ENCODE measurements at places on chromosomes 1 and 21.

- no peak for DNase-seq
These were observed 132.7 kb upstream of the IPO9 start for GRCh38 chr1:201696217-201696761.

- no peak for DNase-seq
These were observed 15.9 kb upstream of the PADI1 start for GRCh38 chr1:17188889-17189631.

DNA sequence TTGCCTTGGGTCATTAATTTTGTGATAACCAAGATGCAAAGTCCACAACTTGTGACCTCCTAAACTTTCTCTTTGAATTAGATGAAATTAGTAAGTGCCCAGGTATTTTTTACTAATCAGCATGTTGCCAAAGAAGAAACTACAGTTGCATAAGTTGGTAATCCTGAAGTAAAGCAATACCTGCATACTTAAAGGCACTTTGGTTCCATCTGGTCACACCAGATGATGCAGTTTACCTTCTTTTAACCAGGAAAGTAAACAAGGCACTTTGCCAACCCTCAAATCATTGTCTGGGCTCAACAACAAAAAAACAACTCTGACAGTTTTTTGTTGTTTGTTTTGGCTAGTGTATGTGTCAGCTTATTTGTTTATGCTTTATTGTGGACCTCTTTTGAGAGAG lies 55.5 kb upstream of the DYNLT5 start:
- peak; percentile 50 for DNase-seq

DNA sequence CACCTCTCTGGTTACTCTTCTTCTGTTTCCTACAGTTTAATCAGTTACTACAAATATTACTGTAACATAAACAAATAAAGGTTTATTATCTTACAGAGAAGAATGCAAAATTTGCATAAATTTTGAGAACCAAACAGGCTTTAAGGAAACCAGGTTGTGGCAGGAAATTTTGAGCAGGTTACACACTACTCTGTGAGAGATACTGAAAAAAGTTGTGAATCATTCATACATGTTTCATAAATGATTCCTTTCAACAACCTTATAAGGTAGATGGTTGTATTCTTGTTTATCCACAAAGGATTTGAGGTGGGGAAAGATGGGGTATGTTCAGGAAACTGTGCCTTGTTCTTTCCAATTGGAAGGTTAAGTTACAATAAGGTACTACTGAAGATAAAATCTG lies 58.6 kb downstream of the MAST2 start:
- DNase-seq, result no peak

- no peak for DNase-seq
These were observed 18.0 kb downstream of the SLC2A7 start for GRCh38 chr1:9008236-9008635.

- DNase-seq, result peak; percentile 95
These were observed 10.3 kb upstream of the LMNA start for GRCh38 chr1:156104065-156104810.

DNA sequence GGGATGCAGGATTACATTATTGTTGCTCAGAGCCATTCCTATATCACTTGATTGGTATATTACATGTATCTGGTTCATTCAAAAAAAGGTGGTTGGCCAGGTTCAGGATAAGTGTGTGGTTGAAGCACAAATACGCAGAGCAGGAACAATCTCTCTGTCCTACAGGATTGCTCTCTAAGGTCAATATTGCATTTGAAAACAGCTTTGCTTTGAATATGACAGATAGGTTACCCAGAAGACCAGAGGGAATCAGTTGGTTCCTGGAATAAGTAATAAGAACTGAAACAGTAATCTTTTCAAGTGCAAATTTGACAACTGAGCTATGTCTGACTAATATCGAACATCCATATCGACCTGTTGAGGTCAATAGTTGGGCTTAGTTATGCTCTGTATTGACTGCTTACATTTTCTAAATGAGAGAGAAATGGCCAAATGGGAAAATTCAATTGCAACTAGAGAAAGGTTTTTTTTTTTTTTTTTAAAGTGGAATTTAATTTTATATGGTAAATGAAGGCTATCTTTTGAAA lies 176.8 kb downstream of the ATP6V1G3 start:
- no peak for DNase-seq

DNA sequence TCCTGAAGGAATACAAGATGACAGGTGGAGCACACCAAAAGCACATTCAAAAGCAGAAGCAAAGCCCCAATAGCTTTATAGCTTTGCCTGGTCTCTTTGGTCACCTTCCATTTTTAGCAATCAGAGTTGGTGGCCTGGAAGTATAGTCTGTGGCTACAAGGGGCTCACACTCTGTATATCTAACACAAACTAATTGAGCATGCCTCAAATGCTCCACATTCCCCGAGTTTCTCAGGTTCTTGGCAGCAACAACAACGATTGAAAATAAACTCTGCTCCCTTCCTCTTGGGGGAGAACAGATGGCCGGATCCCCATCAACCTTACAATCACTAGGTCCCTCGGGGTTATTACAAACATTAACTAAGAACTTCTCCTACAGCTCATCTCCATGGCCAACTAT lies 24.9 kb upstream of the TADA1 start:
- DNase-seq, result no peak

DNA sequence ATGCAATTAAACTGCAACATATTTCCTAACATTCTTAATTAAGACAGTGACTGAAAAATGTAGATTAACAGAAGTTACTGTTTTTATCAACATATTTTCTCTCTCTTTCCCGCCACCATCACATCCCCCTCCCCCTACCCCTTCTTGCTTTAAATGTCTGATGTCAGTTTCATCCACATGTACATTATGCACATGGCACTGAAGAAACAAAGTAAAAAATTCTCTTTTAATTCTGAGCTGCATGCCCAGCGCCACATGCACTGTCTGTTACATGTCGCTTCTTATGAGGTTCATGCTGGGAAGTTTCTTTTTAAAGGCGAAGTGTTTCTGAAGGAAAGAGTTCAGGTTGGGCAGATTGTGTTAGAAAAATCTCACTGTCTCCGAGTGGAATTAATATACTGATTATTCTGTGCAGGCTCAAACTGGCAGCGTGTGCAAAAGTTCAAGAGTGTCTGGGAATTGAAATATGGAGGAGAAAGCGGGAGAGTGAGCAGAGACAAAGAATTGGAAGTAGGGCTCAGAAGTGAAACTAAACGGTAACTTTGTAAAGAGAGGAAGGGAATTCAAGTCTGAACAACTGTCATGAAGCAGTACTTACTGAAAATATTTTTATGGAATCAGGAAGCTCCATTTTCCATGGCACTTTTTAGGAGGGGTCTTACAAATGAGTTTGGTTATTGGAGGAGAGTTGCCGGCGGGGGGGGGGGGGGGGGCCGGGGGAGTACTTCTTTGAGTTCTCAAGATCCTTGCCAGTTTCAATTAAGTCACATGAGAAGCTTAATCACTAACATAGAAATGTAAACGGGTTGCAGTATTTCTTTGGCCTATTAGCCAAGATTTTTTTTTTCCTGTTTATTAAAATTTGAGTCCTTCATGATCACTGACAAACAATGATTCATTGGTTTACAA lies 217.6 kb downstream of the SDCCAG8 start:
- DNase-seq, result peak; percentile 56

DNA sequence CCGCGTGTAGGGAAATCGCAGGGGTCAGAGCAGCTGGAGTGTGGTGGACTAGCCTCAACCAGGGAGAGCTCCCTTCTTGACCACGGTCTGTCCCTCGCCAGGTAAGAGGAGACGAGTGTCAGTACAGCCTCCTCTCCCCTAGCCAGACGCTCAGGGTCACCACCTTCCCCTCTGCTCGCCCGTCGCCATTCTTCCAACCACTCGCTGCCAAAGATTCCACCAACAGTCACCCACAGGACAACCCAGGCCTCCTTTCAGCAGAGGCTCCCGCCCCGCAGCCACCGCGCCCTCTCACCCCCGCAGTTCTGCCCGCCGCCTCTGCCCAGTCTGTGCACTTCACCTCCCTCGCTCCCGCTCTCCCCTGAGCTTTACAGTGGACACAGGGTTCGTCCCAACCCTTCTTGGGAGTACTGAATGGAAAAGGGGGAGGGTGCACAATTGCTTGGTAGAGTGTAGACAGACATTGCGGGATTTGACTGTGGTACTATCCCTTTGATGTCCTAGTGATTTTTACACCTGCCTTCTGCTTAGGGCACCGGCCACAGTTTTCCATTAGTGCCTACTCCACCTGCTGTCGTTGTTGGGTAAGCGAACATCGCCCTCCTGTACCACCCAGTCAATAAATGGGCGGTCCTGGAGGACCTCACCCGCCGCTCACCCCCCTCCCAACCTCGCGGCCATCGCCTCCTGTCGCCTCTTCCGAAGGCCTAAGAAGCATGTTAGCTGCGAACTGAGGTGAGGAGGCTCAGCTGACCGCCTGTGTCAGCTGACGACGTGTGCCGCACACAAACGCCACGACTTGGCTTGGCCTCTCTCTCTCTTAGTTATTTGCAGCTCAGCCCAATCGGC lies 9.2 kb upstream of the NBPF11 start:
- DNase-seq, result no peak
